ENCODE measurements at places on chromosomes 7 and 10.
A peak's percentile ranks its signal among the peaks of the same experiment; 100 is the strongest.

- no peak for DNase-seq
These were observed 163.5 kb upstream of the TMEM72 start for GRCh38 chr10:44747593-44748172.

DNA sequence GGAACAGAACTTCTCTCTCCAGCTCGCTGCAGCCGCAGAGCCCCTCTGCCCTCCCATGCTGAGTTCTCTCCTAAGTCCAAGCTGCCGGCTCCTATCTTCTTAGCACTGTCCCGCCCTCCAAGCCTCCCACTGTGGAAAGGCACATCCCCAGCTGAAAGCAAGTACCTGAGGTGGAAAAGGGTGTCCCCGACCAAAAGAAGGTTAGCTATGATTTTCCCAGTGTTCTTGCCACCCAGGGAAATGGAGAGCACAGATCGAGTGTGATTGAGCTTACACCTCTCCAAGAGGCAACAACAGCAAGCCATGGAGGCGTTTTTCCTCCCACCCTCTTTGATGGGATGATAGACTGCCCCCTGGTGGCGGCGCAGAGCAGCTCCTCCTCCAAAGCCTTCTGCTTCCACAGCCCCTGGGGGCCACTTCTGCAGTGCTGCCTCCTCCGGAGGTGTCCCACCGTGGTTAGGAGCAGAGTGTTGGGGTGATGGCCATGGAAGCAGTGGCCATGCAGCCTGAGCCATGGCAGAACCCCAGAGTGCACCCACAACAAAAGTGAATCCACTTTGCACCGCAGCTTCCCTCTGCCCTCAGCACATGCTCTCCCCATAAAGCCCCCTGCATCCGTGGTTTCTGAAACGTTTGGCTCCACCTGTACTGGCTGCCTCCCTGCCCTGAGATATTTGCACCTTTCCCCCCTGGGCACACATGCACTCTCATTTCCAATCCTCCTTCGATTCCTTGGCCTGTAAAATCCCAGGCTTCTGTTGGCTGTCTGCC, 143.1 kb upstream of the STK17A start:
- peak; percentile 33 for DNase-seq

- DNase-seq: no peak
These were observed 209.0 kb downstream of the ACTR3B start for GRCh38 chr7:152968514-152968913.

DNA sequence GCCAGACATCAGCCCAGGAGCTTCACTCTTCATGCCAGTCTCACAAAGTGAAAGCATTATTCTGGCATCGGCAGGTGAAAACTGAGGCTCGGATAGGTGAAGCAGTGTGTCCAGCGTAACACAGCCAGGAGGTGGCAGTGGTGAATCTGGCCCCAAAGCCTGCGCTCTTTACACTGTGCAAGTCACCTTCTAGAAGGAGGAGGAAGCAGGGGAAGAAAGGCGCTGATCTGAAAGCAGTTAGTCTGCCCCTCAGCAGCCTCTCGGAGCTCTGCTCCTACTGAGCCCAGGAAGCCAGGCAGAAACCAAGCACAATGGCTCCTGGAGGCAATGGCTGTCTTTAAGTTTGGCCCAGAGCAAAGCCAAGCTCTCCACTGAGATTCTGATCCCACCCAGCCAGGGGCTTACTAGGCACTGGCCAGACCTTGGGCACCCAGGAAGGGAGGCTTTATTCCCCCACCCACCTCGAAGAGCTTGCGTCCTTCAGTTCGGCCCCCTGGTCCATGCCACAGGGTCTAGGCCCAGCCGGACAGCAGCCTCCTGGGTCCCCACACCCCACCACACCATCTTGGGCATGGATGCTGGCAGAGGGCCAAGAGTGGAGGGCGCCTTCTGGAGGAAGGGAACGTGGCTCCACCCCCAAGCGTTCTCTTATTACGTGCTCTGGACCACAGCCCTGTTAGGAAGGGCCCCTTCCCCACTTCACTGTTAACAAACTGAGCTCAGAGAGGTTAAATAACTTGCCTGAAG, 104.5 kb downstream of the GRID1 start:
- DNase-seq: no peak

DNA sequence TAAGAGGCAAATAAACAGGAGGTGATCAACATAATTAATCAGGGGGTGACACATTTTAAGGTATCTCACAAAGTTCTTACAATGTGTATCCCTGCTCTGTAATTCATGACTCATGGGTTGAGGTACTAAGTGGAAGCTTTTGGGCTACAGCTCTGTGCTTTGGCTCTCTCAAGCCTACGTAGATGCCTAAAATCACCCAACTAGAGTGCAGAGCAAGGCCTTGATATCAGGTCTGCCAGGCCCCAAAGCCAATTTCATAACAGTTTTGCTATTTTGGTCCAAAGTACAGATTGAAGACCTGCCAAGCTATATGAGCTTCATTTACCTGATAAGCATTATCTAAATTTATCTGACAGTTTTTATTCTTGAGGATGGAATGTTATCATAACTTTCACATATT, 175.3 kb upstream of the BET1 start:
- no peak for DNase-seq

DNA sequence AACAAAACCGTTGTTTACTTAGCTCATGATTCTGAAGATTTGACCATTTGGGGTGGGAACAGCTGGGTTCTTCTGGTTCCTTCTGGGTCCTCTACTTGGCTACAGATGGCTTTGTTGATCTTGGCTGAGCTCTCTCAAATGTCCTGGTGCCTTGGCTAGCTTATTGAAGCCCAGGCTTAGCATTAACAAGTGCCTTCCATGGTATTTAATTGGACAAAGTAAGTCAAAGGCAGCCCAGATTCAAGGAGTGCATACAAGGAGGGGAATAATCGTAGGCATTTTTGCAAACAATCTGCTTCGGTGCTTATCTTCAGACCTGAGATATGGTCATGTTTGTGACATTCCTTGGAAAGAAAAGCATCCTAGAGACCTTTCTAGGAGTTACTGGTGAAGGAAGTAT, 81.4 kb downstream of the ADCYAP1R1 start:
- DNase-seq: no peak

DNA sequence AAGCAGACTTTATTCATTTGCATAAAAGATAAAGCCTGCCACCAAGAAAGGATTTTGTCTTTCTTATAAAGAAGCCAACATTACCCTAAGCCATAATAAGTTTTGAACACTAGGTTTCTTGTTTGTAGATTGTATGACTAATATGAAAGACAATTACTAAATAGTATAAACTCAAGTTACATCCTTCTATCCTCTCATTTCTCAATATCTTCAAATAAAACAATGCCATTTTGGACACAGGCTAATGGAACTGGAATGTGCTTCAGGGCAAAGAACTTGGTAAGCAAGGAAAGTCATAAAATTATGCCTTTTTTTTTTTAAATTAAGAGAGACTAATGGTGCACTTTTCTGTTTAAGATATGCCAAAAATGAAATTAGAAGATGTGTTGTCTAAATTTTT, 137.7 kb downstream of the DKK1 start:
- DNase-seq: peak; percentile 93

DNA sequence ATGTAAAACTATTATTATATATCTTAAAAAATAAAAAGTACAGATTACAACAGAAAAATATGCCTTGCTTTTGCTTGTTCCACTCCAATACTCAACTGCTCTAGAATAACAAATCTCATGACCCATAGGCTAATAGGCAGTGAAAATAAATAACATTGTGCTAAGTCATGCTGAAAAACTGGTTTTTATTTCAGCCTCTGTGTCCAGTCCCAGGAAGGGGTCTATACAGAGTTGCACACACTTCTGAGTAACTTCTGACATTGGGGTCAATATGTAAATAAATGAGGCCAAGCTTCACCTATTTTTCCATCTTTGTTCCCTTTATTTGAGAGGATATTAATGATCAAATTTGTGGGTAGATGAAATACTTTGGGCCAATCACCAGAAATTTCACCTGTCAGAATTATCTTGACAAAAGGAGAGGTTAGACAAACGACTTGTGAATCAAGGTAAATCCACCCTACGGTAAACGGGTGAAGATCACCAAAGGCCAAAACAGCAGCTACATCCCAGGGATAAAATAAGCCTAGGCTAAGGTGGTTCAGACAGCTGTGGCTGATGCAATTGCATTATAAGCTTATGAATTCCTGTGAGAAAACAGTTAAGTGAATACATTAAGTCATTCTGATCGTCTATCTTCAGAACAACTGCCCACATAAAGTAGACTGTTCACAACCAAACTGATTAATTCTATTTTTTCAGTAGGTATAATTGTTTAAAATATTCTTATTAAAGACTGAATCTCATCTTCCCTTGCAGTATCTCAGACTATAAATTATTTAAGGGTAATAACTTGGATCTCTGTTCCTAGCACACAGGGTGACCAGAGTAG, 87.5 kb downstream of the UBE2H start:
- DNase-seq: no peak

DNA sequence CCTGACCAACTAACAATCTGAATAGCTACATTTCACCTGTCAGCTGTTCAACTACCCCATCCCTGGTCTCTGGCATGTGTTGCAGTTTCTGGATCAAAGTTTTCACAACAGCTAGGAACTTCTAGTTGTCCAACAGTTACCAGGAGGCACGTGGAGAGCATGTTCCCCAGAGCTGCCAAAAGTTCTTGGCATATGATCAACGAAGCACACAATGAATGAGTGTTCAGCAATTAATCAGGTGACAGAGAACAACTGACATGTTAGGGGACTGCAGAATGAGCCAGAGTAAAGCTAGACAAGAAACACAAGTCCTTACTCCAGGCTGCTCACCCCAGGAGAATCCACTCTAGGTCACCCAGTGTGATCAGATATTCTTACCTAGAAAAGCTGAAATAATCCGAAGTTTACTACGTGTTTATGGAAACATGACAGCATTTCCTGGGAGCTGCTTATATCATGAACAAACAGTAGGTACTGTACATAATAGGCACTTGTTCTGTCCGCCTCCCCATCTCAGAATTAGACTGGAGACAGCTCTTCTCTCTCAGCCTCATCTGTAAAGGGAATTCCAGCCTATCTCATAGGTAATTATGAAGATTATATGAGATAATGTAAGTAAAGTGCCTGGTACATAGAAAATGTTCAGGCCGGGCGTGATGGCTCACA, 50.6 kb downstream of the ZNF438 start:
- peak; percentile 60 for DNase-seq

DNA sequence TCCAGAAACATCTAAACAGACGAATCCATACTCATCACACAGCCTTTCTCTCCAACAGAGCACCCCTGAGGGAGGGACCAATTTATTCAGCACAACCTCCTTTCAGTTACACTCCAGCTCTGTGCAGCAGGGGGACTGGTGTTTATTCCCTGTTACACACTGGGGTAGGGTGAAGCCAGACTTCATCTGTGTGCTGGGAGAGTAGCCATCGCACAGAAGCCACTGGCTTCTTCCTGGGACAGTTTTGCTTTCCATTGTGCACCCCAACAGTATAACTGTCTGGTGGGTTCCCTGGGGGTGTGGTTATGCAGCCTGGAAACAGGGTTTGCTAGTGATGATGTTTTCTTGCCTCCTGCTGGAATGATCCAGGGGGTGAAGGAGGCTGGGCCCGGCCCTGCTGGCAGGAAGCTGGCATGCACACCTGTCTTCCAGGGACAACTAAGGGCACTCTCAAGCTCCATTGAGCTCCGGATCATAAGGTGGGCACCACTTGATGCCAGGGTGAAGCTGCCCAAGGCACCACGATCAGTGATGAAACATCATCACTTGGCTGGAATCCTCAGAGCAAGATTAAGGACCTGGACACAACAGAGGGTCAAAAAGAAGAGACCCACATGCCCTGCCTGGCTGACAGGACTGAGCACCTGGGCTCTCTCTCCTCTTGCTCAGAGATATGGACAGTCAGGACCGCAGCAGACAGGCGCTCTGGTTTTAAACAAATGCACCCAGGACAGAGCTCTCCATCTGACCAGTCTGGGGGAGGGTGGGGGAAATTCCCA, 293.2 kb downstream of the GRID1 start:
- DNase-seq: no peak

DNA sequence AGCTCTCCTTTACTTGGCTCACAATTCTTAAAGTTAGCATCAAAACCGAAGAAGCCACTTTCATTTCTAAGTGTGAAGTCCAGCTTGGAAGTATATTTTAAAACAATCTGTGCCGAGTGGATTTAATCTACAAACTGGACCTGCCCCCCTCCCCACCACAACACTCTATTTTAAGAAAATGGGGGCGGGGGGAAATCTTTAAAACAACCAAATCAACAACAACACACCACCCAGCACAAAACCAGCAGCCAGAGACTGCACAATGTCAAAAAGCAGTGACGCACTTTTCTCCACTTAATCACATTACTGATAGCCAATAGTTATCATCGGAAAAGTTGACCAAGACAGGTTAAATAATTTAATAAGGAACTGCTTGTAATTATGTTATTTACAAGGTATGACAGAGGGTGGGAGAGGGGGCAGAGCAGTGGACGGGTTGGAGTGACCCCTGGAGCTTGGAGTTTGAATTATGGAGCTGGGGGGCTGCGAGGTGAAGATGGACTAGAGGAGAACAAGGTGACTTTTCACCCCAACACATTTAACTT, 2.8 kb downstream of the EBF3 start:
- DNase-seq: no peak

GRCh38 chr10:113518415-113518814, 34.4 kb upstream of the HABP2 start:
- no peak for DNase-seq

GRCh38 chr7:139867847-139868246, 38.8 kb downstream of the TBXAS1 start:
- DNase-seq: no peak

GRCh38 chr7:919114-919442, 35.4 kb downstream of the ADAP1 start:
- DNase-seq: no peak

DNA sequence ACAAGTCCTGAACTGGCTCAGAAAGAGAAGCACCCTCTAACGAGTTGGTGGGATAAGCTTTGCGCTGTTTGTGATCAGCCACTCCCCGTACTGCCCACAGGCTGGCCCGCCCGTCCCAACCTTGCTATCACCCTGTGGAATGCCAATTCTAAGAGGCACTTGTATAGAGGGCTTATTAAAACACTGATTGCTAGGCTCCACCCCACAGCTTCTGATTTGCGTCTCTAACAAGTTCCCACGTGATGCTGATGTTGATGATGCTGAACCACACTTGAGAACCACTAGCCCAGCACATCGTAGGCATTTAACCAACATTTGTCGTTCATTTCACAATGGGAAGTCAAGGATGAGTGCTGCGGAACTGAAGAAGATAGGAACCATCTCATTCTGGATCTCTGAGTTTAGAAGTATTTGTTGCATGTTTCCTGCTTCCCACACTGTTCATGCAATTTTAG, 12.7 kb upstream of the GSAP start:
- DNase-seq: no peak

DNA sequence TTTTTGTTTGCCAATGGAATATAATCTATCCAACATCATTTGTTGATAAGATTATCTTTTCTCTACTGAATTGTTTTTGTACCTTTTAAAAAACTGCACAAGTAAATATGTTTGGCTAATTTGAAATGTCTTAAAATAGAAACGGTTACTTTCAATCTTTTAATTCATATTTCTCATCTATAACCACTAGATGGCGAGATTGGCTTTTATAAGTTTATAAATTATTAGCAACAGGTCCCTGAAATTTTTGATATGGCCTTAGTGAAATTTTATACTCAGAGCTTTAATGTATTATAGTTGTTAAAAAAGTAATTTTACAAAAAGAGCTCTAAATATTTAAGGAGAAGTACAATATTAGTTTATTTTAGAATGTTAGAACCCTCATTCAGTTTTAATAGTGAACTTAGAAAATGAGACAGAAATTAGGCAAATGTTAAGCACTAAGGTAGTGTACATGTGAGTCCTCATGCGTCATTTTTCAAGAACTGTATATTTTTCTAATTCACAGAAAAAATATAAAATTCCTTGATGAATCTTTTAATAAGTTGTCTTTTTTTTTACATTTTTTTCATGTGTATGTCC, 592.5 kb downstream of the ARL4A start:
- DNase-seq: no peak

Data from HFFc6 (cell line).